Stimulated activated CD8-positive, alpha-beta memory T cell treated with anti-CD3 and anti-CD28 coated beads, Interleukin-4, amount 100 ng/mL, for 1 hour (primary cell): ENCODE measurements at places on chromosomes 2 and 18.

DNA sequence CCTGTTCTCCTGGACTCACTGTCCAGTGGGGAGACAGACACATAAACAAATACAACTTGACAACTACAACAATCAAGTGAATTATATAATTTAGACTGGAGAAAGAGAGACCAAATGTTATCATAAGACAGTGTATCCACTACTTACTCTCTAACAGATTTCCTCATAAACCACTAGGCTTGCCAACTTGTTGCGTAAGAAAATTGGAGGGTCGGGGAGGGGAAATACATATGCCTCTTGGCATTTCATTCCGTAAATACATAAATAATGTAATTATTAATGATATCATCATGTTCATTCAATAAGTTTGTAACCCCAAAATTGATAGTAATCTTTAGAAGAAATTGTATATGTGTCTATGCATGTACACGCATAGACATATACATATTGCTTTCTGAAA, 14.9 kb downstream of the RAB6D start:
- DNase-seq: no peak

DNA sequence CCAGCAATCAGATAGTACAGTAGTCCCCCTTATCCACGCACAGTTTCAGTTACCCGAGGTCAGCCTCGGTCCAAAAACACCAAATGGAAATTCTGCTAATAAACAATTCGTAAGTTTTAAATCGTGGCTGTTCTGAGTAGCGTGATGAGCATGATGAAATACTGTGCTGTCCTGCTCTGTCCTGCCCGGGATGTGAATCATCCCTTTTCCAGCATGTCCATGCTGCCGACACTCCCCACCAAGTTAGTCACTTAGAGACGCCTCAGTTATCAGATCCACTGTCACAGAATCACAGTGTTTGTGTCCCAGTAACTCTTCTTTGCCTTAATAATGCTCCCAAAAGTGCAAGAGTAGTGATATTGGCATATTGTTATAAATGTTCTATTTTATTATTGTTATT, 62.1 kb downstream of the MEX3C start:
- DNase-seq: no peak

DNA sequence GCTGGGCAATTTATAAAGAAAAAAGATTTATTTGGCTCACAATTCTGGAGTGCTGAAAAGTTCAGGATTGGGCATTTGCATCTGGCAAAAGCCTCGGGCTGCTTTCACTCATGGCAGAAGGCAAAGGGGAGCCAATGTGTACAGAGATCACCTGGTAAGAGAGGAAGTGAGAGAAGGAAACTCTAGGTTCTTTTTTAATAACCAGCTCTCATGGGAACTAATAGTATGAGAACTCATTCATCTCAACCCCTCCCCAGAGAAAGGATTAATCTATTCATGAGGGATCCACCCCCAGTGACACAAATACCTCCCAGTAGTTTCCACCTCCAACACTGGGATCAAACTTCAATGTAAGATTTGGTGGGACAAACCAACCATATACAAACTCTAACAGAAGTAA, 129.0 kb downstream of the EVA1A start:
- no peak for DNase-seq

DNA sequence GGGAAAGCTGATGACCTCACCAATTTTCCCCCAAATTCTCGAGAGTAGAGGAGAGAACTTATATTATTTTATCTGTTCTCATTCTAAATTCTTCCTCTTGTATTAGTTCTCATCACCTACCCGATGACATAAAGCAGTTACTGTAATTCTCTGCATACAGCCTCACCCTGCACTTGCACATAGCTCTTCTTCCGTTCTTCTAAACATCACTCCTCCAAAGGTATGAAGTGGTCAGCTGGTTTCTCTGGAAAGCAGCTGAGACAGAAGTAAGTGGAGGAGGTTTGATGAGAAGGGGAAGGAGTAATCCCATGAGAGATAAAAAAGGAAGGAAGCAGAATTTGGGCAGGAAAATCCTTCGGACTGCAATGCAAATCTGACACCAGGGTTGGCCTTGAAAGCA, 39.0 kb downstream of the FBXO48 start:
- no peak for DNase-seq

- DNase-seq: no peak
Measured at GRCh38 chr2:231514951-231515297, 15.3 kb downstream of the NMUR1 start.

- DNase-seq: no peak
Measured at GRCh38 chr2:30161929-30162706, 15.3 kb downstream of the YPEL5 start.

DNA sequence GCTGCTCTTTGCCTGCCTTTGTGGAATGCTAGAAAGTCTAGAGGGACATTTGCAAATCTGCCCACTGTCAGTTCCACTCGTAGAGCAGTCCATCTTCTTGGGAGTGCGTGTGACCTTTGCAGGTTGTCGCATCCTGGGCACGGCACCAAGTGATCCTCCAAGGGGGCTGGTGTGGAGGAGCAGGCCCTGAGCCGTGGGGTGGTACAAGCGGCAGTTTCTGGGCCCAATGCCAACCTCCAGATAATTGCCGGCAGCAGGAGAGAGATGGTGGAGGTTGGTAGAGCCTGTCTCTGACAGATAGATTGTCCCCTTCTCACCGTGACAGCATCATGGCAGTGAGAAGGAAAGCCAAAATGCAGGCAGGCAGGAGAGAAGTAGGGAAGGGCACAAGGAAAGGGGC, 150.7 kb upstream of the SLC14A2 start:
- DNase-seq: no peak

- no peak for DNase-seq
Measured at GRCh38 chr2:150981826-150982225, 279.8 kb downstream of the RBM43 start.

- DNase-seq: no peak
Measured at GRCh38 chr2:8872821-8873432, 35.5 kb upstream of the KIDINS220 start.

GRCh38 chr2:218149848-218150440, 16.8 kb downstream of the CXCR1 start:
- DNase-seq: no peak

GRCh38 chr2:162475661-162476060, 131.7 kb downstream of the GCA start:
- no peak for DNase-seq

GRCh38 chr2:186699742-186700141, 5.9 kb downstream of the FAM171B start:
- no peak for DNase-seq

GRCh38 chr18:46727177-46727576, 29.7 kb downstream of the ST8SIA5 start:
- no peak for DNase-seq

DNA sequence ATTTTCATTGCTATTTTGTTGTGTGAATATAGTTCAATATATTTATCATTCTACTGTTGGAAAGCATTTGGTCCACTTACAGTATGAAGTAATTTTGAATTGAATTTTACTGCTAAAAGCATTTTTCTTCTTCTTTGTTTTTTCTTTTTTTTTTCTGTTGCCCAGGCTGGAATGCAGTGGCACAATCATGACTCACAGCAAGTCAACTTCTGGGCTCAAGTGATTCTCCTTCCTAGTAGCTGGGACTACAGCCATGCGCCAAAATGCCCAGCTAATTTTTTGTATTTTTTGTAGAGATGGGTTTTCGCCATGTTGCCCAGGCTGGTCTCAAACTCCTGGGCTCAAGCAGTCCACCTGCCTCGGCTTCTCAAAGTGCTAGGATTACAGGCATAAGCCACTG, 2.4 kb upstream of the ETAA1 start:
- DNase-seq: no peak

DNA sequence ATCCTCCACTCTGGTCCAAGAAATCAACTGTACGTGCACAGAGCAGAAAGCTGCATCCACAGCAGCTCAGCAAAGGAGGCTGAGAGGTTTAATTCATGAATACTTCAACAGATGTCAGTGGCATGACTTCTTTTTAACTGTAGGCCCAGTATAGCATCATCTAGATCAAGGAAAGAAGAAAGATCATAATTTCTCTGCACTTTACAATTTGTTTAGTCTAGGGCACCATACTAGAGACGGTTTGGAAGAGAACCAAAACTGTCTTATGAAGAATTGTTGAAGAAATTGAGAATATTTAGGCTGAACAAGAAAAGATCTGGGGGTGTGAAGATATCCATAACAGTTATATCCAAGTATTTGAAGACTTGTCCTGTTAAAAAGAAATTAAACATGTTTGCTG, 30.5 kb upstream of the MAP3K20 start:
- no peak for DNase-seq

GRCh38 chr18:78666666-78667335, 312.8 kb upstream of the SALL3 start:
- no peak for DNase-seq

- no peak for DNase-seq
Measured at GRCh38 chr2:196233805-196234475, 62.6 kb upstream of the STK17B start.

DNA sequence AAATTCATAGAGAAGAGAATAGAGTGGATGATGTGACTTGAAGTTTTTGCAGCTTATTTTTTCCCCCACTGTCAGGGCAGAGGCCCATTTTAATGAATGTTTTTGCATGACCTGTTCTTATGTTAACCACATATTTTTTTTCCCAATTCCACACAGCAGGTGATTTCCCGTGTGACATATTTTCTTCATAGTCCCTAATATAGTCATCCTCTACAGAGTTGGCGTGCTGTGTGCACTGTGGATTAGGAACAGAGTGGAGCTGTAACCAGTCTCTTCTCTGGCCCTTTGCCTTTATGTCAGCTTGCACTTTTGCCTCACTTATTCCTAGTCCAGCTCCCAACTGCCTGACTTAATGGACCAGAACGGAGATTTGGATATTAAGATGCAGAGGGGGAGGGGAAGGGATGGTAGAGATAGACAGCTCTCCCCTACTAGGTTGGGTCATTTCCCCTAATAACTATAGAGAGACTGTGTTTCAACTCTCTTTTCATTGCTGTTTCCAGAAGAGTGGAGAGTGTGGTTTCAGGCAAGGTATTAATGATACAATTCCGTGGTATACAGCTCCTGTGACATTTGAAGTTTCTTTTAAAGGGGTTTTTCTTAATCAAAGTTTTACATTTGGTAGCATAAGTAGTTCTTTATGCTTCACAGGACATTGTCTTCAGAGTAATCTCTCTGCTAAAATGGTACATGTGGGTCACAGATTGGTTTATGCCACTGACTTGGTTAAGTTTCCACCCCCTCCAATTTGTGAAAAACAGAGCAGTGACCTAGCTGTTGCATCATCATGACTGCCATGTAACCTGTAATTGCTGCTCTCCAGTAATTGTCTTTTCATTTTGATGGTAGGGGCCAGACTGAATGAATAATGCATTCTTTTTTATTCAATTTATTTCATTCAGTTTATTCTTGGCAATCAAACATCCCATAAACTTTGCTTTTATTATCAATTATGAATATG, 161.3 kb downstream of the HAUS1 start:
- DNase-seq: no peak

- DNase-seq: no peak
Measured at GRCh38 chr2:181724662-181725061, 44.3 kb upstream of the NEUROD1 start.

GRCh38 chr18:10153924-10154752, 240.3 kb downstream of the VAPA start:
- no peak for DNase-seq

DNA sequence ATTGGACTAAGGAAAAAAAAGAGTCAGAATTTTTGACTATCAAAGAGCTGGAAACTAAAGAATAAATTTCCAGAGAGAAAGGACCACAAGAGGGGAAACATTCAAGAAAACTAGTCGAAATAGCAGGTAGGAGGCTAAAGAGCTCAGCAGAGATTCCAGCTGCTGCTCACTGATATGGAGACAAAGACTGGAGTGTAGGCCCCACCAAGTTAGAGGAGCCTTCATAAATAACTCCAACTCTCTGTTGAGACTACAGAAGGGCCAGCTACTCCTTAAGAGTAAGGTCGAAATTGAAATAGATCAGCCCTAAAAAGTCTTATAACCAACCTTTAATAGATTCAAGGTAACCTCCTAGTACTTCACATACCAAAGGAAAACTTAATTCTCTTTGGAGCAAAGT, 31.1 kb downstream of the SS18 start:
- no peak for DNase-seq

DNA sequence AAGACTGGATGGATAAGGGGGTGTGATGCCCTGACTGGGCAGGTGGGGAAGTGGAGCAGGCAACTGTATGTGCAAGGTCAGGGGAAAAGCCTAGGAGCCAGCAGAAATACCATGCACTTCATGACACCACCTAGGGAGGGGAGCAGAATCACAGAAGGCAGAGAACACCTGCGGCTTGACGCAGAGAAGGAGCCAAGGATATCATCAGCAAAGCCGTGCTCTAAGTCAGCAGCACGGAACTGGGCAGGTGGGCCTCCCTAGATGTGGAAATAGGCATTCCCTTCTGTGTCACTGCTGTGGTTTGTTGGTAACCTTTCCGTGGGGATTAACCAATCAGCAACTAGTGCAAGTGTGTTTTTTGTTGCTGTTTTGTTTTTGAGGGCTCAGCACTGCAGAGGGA, 41.3 kb downstream of the HDLBP start:
- no peak for DNase-seq

GRCh38 chr2:166627893-166628292, 133.8 kb upstream of the SCN7A start:
- no peak for DNase-seq

- DNase-seq: no peak
Measured at GRCh38 chr2:64448041-64448426, 5.9 kb upstream of the LGALSL start.

DNA sequence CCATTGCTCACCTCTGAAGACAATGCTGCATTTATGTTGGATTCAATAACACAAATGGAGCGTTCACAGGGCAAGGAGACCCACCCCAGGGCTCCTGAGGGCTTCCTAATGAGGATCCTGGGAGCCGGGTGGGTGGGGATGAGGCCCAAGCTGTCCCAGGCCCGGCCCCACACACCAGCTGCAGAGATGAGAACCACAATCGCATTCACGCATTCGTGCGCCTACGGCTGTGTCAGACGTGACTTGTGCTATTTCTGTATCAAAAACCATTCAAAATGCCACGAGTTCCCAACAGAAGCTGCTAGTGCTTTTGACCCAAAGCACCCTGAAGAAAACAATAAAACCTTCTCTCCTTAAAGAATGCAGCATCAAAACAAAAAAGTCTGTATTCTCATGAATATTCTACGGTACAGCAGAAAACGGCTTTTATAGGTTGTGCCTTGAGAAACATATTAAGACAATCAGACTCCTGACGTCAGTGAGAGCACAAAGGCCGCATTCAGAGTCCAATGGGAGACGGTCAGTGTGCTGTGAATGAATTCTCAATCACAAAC, 205.4 kb downstream of the HDAC4 start:
- DNase-seq: no peak

DNA sequence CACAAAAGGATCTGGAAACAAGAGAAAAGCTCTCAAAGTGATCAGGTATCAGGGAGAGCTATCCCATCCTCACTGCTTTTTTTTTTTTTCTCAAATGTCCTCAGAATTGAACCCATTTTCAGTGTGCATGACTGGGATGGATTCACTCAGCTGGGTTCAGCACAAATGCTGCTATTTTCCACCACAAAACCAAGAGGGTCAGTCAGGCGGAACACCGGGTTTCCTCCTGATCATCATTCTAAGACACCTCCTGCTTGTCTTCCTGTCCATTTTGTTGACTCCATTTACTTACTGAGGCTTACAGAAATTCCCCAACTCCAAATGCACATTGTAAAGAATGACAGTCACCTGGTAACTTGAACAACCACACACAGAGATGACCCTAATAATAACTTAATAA, 39.9 kb downstream of the CYRIA start:
- no peak for DNase-seq
